Pulmonary artery endothelial cell (primary cell): ENCODE measurements at places on chromosomes 5 and 9.

GRCh38 chr9:101582553-101582952 lies 12.2 kb downstream of the PPP3R2 start:
- no peak for DNase-seq

DNA sequence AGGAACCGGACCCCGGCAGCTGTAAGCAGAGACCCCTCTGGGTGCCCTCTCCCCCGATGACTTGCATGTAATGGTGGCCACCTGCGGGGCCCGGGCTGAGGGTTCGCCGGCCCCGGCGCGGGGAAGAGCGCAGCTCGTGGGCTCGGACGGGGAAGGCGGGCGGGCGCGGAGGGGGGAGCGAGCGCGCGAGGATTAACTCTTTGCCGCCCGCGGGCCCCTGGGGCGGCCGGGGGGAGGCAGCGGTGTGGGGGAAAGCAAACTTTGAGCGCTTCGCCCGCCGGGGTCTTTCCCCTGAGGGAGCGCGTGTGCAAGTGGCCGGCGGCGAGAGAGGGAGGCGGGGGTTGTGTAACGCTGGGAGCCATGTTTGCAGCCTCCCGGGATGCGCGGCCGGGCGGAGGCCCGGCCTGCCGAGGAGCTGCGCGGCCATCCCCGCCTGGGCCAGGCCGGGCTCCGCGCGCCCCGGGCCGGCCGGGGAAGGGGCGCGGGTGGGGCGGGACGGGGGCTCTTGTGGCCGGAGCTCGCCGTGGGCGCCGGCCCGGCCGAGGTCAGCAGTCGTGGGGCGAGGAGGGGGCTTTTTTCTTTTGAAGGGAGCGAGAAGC lies 547 bp downstream of the ANP32B start:
- no peak for DNase-seq

DNA sequence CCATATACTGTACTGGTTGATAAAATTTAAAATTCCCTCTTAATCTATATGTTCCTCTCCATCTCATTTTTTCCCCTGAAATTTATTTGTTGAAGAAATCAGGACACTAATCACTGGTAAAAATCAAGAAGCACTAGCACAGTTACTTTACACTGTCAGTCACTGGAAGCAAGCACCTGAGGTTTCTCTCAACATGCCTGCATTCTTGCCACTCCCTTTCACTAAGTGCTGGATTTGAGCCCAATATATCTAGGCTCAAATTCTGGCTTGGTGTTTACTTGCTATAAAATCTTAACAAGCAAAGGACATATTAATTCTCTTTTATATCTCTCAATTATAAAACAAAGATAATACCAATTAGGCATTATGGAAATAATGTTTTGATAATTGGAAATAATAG lies 58.6 kb downstream of the DIAPH1 start:
- no peak for DNase-seq

GRCh38 chr9:108392877-108393276 lies 462.9 kb downstream of the ACTL7B start:
- DNase-seq: no peak

DNA sequence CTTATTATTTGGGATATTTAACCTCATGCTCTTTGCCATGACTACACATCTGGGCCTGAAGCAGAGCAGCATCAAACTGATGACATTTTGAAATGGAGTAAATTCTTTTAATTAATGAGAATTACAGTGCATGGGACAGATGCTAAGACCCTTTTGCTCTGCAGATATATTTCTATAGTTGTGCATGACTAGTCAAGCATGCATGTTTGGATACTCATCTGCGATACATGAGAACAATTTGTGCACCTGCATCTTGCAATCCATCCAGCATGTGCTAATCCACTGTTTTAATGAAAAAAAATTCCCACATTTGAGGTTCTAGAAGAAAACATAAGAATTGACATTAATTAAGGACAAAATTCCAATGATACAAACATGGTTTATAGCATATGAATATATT lies 1047.6 kb upstream of the ACO1 start:
- no peak for DNase-seq

DNA sequence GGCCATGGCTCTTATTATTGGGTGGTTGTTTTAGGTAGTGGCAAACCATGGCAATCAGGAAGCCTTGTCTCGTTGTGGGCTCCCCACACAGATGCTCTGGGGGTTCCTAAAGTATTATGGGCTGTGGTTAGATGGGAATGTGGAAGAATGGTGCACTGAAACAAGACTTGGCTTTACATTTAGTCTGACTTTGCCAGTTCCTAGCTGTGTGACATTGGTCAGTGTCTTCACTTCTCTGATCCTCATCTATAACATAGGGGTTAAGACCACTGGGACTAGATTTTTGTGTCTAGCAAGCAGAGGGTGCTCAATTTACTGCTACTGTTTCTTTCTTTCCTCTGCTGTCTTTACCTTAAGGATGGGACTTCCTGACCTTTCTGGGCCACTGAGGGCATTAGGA lies 149.5 kb downstream of the HSPA4 start:
- no peak for DNase-seq

- no peak for DNase-seq
Measured at GRCh38 chr9:130431536-130432303, 13.0 kb upstream of the ASS1 start.
